Activated T-cell treated with anti-CD3 and anti-CD28 coated beads, Interleukin-2, amount 50 U/mL, for 72 hours (primary cell): ENCODE measurements at places on chromosomes 7 and 10.

DNA sequence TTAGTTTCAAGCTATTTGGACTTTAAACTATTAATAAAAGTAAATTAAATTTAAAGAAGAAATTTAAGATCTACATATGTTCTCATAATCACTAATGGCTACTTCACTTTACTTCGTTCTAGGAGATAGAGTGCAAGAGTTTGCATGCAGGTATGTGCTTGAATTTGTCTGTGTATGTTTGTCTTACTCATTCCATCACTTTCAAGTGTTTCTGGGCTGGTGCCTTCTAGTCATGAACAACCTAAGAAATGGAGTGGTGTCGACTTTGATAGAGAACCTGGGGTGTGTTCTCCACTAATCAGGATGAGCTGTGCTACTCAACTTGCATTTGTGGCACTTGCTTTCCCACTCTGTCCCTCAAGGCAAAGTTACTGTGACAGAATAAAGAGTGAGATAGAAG, 169.9 kb downstream of the KCND2 start:
- no peak for DNase-seq
- no peak overlapping the region for H3K4me3 ChIP-seq
- H3K4me1 ChIP-seq, result no peaks in the 10 kb centered on the region

DNA sequence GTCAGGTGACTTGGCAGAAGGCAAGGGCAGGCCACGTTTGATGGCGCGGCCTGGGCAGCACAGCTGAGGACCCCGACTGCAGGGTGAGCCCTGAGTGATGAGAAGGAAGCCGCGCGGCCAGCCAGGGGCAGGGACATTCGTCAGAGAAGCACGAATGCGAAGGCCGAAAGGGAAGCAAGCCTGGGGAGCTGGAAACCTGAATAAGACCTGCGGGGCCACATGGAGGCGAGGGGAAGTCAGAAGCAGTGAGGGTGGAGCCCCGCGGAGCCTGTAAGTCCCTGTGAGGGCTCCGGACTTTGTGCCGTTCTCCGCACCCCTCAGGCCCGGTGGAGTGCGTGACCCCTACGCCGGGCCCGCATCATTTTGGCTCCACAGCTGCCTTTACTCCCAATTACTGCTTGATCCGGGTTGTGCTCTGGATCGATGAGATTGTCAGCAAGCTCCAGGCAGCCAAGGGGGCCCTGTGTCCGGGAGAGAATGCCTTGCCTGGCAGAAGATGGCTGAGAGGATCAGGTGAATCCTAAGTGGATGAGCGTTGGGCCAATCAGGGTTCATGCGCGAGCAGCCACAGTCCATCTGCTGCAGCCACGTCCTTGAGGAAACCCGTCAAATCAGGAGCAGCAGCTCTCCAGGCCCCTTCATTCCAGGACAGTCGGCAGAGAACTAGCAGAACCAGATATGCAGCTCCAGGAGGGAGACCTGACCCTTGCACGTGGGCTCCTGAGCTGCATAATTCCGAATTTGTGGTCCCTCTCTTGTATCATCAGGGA, 293.3 kb upstream of the SHH start:
- no peaks in the 10 kb centered on the region for H3K36me3 ChIP-seq
- no peak for DNase-seq
- no peaks in the 10 kb centered on the region for H3K4me1 ChIP-seq
- no peak overlapping the region for H3K27ac ChIP-seq
- no peaks in the 10 kb centered on the region for H3K27me3 ChIP-seq

GRCh38 chr7:94276795-94277194, 117.9 kb upstream of the COL1A2 start:
- H3K36me3 ChIP-seq, result no peaks in the 10 kb centered on the region
- no peak overlapping the region for H3K4me3 ChIP-seq
- H3K4me1 ChIP-seq, result no peaks in the 10 kb centered on the region
- no peak for DNase-seq
- no peak overlapping the region for H3K27ac ChIP-seq

DNA sequence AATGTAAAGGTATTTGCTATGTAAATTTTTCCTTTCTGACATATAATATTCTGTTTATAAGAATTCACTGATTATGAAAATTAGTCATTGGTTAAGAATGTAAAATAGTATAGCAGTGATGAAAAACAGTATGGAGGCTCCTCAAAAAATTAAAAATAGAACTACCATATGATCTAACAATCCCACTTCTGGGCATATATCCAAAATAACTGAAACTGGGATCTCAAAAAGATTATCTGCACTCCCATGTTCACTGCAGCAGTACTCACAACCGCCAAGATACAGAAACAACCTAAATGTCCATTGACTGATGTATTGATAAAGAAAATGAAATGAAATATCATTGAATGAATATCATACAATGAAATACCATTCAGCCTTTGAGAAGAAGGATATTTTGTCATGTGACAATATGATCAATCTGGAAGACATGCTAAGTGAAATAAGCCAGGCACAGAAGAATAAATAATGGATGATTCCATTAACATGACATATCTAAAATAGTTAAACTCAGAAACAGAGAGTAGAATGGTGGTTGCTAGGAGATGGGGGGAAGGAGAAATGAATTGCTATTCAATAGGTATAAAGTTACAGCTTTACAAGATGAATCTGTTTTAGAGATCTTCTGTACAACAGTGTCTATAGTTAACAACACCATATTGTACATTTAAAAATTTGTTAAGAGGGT, 14.0 kb downstream of the C10orf88 start:
- no peak for DNase-seq
- peaks cover 19% of the 10 kb centered on the region for H3K36me3 ChIP-seq
- no peak overlapping the region for H3K4me3 ChIP-seq
- H3K27ac ChIP-seq, result no peak overlapping the region
- no peaks in the 10 kb centered on the region for H3K27me3 ChIP-seq
- no peaks in the 10 kb centered on the region for H3K4me1 ChIP-seq

- H3K36me3 ChIP-seq, result no peaks in the 10 kb centered on the region
- H3K4me3 ChIP-seq, result no peak overlapping the region
- H3K27me3 ChIP-seq, result no peaks in the 10 kb centered on the region
Observed at GRCh38 chr10:44618910-44619309, 234.0 kb upstream of the CXCL12 start.

GRCh38 chr7:126440542-126440941, 812.2 kb downstream of the GRM8 start:
- DNase-seq, result no peak
- H3K27me3 ChIP-seq, result no peaks in the 10 kb centered on the region
- no peak overlapping the region for H3K4me3 ChIP-seq
- H3K36me3 ChIP-seq, result no peaks in the 10 kb centered on the region
- H3K4me1 ChIP-seq, result no peaks in the 10 kb centered on the region

GRCh38 chr7:110650328-110650727, 440.6 kb upstream of the LRRN3 start:
- H3K4me1 ChIP-seq, result no peaks in the 10 kb centered on the region
- no peak for DNase-seq
- no peak overlapping the region for H3K4me3 ChIP-seq
- H3K27ac ChIP-seq, result no peak overlapping the region

GRCh38 chr7:92685136-92686042, 95.2 kb upstream of the FAM133B start:
- H3K4me1 ChIP-seq, result peaks cover 84% of the 10 kb centered on the region
- peak overlapping the region; percentile 98 for H3K27ac ChIP-seq
- no peaks in the 10 kb centered on the region for H3K27me3 ChIP-seq
- peaks cover 61% of the 10 kb centered on the region for H3K36me3 ChIP-seq
- DNase-seq, result peak; percentile 81

DNA sequence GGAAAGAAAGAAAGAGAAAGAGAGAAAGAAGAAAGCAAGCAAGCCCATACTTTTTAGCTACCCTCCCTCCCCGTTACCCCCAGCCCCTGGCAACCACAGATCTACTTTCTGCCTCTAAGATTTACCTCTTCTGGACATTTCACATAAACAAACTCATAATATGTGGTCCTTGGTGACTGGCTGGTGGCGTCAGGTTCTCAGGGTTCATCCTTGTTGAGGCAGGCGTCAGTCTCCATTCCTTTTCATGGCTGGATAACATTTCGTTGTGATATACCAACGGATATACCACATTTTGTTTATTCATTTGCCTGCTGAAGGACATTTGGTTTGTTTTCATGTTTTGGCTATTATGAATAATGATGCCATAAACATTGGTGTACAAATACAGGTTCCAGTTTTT, 30.5 kb downstream of the CDH23 start:
- no peaks in the 10 kb centered on the region for H3K4me1 ChIP-seq
- peaks cover 17% of the 10 kb centered on the region for H3K27me3 ChIP-seq
- no peak for DNase-seq
- H3K36me3 ChIP-seq, result no peaks in the 10 kb centered on the region

GRCh38 chr7:38929460-38930171, 20.6 kb upstream of the VPS41 start:
- no peaks in the 10 kb centered on the region for H3K36me3 ChIP-seq
- H3K4me3 ChIP-seq, result no peak overlapping the region
- no peaks in the 10 kb centered on the region for H3K4me1 ChIP-seq
- H3K27ac ChIP-seq, result no peak overlapping the region
- no peak for DNase-seq

DNA sequence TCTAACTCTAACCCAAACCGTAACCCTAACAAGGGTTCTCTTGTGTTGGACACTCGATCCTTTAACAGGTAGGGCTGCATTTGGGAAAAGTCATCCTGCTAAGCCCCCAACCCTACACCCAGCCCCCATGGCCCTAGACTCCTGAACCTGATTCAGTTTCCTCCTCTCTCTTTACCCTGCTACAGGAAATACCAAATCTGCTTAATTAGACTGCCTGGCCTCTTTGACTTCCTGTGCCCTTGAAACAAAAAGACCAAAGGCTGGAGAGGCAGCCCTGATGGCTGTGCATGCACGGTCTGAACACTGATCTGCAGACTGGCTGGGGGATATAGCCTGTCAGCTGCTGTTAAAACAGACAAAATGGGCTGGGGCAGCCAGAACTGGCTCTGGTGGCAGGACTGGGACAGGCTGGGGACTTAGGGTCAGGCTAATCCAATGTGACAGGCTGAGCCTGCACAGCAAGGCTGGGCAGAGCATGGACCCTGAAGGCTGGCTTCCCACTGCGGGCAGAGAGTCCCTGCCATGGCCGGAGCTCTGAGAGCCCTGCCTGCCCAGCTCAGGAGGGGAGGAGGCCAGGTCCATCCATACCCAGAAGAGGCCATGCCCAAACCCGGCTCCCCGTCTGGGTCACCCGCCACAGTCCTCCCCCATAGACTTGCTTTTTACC, 51.0 kb upstream of the MSMB start:
- H3K27ac ChIP-seq, result peak overlapping the region; percentile 44
- H3K36me3 ChIP-seq, result peaks cover 4% of the 10 kb centered on the region
- no peaks in the 10 kb centered on the region for H3K27me3 ChIP-seq
- no peak for DNase-seq
